ENCODE measurements at places on chromosomes 3 and 15.

GRCh38 chr3:136939489-136939888 is 18.3 kb upstream of the IL20RB start:
- no peak for DNase-seq

DNA sequence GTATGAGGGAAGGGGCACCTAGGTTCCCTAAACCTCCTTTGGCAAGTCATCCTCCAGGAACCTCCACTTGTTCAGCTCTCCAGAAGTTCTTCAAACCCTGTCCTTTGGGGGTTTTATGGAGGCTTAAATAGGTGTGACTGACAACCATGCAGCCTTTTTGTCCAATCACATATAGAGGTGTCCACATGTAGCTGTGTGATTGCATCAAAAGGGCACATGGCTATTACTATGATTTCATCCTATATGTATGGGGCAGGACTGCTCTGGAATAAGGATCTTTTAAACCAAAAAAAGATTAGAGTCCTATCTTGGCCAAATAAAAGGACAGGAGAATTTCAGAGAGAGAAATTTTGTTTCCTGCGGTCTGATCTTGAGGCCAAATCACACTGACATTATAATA is 453.2 kb upstream of the EPHA6 start:
- DNase-seq: no peak

GRCh38 chr3:4786431-4786830 is 192.8 kb upstream of the BHLHE40 start:
- DNase-seq: no peak

GRCh38 chr3:30613133-30613825 is 6.9 kb downstream of the TGFBR2 start:
- DNase-seq: no peak

DNA sequence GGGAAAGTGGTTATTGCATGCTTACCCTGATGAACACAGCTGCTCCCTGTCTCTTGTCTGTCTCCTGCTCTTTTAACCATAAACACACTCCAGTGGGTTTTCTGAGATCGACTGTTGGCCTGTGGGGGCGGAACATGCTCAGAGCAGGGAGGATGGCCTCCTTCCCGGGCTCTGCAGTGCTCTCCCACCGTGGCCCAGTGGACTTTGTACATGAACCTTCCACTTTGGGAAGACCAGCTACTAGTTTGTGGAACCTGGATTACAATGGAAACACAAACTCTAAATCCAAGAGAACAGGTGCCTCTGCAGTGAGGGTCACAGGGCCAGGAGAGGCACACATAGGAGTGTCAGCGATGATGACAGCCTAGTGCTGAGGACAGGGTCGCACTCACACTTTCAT is 56.5 kb downstream of the KLF13 start:
- DNase-seq: no peak

GRCh38 chr3:184648636-184649035 is 63.2 kb downstream of the MAGEF1 start:
- peak; percentile 90 for DNase-seq

DNA sequence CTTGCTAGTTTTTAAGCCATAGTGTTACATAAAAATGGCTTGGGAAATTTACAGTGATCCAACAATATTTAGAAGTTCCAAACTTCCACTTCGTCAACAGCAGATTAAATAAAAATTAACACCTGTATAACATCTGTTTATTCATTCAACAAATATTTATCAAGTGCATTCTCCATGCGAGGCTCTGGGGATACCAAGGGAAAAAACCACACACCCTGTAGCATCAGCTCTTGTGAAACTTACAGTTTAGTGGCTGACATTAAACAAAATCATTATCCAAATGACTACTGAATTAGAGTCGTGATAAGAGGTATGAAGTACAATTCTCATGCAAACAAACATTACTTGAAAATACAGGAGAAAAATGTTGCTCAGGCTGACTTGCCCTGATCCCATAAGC is 122.9 kb downstream of the DLG1 start:
- DNase-seq: no peak
